ENCODE measurements at places on chromosomes 6 and 20.

DNA sequence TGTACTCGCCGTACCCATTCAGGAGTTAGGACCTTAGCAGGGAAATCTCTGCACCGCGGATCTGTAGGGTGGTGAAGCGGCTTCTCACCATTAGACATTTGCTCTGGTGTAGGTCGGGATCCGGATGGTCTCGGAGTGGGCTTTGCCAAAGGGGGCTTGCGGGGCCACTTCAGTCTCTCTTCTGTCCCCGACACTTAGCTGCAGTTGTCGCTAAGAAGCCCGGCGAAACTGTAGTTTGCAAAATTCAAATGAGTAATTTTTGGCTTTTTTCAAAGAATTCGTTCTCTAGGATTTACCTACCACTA lies 433 bp downstream of the QRSL1 start:
- DNase-seq: no peak

- no peak for DNase-seq
These were observed 115.8 kb downstream of the MTFR2 start for GRCh38 chr6:136134268-136134667.

DNA sequence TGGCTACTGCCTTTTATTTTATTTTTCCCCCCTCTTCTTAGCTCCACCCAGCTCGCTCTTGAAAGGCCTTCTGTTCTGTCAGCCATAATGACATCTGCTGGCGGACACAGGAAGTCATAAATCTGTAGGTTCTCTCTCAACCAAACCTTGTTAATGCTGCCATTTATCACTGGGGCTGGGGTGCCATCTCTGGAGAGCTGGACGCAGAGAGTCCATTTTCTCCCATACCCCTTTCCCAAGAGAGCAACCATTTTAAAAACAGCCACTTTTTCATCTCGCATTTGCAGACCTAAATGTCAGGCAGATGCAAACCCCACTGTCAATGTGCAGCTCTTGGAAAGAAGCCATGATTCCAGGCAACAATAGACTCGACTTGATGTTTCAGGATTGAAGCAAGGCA lies 13.0 kb upstream of the TSHZ2 start:
- no peak for DNase-seq

- DNase-seq: no peak
These were observed 72.3 kb downstream of the CDYL start for GRCh38 chr6:4848382-4849068.

- DNase-seq: no peak
These were observed 142.5 kb downstream of the KLHL32 start for GRCh38 chr6:97067045-97067444.

DNA sequence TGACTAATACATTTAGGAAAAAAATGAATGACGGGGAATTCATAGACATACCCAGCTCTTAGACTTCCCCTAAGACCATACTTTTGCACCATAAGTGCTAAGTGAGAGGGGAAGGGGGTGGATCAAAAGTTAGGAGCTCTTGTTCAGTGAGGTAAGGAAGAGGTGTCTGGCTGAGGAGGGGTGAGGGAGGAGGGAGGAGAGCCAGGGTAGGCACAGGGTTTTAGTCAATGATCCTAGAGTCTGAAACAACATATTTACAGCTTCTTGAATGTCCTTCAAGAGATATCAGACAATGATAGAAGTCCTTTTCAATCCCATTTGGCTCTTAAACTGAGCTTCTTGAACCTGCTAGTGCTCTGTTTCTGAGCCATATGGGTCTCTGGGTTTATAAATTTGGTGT lies 135.4 kb downstream of the FNDC1 start:
- DNase-seq: no peak

DNA sequence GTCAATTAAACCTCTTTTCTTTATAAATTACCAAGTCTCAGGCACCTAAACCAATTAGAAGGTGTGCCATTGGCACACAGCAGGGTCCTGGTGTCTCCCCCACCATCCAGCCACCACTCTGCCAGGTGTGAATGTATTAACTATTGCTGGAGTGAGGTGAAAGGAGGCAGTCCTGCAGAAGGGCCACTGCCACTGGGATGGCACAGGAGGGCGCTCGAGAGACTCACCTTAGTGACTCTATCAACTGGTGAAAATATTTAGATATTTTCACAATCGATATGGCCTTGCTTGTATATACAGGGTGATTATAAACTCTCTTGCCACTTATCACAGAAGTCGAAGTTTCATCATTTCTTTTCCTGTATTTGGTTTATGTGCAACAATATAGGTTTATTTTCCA lies 145.6 kb upstream of the ESR1 start:
- no peak for DNase-seq

- DNase-seq: no peak
These were observed 14.9 kb downstream of the MTFR2 start for GRCh38 chr6:136235233-136235564.

GRCh38 chr20:64090165-64090564 lies 6.0 kb upstream of the LKAAEAR1 start:
- no peak for DNase-seq

DNA sequence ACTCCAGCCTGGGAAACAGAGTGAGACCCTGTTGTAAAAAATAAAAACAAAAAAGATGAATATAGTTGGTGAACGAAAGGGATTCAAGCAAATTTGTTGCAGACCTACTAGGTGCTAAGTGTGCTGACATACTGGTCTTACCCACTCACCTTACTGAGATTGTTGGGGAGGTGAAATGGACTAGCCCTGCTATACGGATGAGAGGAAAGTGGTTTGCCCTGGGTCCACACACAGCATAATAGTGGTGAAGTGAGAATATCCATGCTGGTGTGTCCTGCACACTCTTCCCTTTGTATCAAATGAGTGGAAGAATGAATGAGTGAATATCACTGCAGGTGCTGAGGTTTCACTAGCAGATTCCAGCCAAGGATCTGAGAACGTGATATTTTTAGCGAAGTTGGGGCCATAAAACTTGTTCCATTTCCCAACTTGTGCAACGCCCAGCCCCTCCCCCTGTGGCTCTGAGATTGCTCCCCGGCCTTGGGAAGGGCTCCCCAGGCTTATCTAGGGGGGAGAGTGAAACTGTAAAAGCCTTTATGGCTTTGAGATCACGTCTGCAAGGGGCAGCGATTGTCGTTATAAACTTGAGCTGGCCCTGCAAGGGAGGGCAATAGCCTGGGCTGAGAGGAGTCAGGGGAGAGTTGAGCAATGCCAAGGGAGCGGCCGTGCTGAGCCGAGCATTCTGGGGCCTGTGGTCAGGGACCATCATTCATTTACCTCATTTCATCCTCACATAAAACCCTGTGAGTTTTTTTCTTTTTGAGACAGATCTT lies 33.2 kb upstream of the TTPAL start:
- DNase-seq: no peak

GRCh38 chr6:33018904-33019303 lies 9.5 kb upstream of the HLA-DOA start:
- no peak for DNase-seq

- no peak for DNase-seq
These were observed 8.6 kb downstream of the OR10C1 start for GRCh38 chr6:29447670-29448069.

DNA sequence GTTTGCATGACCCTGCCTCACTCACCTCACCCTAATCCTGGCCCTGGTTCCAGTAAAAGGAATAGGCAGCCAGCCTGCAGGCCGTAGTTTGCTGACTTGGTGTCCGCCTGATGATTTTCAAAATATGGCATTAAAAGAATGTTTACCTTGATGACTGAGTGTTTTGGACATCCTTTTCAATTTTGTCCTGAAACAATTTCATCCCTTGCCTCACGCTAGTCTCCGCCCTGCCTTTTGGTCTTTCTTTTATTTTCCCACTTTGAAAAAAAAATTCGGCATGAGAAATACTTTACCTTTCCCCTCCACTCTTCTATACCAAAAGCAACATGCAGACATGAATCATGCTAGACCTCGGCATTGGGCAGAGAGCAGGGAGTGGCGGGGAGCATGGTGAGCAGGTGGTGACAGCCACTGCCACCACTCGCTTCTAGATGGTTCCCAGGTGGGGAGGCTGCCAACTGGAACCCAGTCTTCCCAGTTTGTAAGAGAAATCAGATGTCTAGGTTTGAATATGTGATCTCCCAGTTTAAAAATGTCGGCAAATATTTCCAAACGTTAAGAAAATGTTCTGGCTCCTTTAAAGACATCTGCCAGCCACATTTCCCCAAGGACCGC lies 9.4 kb downstream of the CD40 start:
- no peak for DNase-seq

GRCh38 chr20:33863440-33864323 lies 52.5 kb downstream of the CHMP4B start:
- no peak for DNase-seq

All from coronary artery (tissue), 2 donors.